AG04450 (cell line): ENCODE measurements at places on chromosomes 13 and 19.
A peak's percentile ranks its signal among the peaks of the same experiment; 100 is the strongest.

GRCh38 chr13:109249780-109250528 is 536.4 kb downstream of the IRS2 start:
- no peak for DNase-seq

GRCh38 chr13:59494560-59494970 is 669.2 kb downstream of the DIAPH3 start:
- peak; percentile 76 for DNase-seq

DNA sequence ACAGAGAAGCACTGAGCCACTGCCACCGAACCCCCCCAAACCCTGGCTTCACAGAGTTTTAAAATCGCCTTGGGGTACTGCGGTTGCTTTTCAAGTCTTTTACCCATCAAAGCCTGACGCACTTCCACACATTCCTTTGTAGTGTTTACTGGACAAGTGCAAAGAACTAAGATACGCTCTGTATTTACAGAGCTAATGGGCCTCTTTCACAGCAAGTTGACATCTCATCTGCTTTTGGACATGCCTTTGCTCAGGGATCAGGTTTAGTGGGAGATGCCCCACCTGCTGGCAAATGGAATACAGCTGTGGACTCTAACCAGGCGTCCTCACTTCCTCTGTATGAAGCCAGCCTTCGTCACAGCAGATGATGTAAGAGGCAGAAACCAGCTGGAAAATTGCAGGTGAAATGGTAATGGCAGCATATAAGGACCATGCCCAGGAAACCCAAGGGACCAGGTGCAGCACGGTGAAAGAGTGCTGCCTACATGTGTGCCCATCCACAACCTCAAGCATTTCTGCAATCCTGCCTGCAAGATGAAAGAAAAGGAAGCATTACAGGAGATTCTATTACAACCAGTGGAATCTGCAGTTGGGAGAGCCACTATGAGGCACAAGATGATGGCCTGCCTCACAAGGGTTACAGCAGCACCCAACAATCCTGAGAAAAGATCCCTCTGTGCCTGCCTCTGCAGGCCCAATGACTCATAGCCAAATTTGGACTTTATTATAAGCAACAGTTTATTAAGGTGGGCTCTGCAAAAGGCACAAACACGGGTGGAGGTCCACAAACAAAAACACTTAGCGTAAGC is 34.7 kb downstream of the BRD4 start:
- peak; percentile 52 for DNase-seq

DNA sequence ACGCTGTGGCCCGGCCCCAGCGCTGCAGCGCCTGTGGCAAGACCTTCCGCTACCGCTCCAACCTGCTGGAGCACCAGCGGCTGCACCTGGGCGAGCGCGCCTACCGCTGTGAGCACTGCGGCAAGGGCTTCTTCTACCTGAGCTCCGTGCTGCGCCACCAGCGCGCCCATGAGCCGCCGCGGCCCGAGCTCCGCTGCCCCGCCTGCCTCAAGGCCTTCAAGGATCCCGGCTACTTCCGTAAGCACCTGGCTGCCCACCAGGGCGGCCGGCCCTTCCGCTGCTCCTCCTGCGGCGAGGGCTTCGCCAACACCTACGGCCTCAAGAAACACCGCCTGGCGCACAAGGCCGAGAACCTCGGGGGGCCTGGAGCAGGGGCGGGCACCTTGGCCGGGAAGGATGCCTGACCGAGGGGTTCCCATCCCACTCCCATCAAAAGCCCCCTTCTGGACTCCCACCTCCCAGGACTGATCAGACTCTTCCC is 7.9 kb downstream of the ZNF784 start:
- DNase-seq: no peak

DNA sequence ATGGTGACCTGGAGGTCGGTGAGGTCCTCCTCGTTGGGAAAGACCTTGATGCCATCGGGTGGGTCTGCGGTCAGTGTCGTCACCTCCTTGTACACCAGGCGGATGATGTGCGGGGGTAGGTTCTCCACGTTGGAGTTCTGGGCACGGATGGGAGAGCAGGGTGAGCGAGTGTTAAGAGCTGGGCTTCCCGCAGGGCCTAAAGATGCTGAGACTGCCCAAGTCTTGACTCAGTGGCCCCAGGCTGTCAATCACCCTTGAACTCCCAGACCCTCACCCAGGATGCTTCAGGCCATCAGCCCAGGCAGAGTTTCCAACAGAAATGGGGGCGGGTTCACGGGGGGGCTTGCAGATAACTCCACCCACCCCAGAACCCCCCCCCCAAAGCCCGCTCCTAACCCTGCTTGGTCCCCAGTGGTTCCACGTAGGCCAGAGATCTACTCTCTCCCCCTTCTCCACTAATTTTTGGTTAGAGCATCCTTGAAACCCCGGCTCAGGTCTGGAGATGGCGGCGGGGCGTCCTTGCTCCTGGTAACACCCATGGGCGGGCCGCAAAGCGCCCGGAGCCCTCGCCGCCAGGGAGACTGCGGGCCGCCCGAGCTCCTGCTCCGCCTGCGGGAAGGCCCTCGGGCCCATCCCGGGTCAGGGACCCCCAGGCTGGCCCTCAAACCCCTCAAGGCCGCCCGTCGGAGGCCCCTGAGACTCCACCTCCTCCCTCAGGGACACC is 600 bp downstream of the UBE2S start:
- no peak for DNase-seq

DNA sequence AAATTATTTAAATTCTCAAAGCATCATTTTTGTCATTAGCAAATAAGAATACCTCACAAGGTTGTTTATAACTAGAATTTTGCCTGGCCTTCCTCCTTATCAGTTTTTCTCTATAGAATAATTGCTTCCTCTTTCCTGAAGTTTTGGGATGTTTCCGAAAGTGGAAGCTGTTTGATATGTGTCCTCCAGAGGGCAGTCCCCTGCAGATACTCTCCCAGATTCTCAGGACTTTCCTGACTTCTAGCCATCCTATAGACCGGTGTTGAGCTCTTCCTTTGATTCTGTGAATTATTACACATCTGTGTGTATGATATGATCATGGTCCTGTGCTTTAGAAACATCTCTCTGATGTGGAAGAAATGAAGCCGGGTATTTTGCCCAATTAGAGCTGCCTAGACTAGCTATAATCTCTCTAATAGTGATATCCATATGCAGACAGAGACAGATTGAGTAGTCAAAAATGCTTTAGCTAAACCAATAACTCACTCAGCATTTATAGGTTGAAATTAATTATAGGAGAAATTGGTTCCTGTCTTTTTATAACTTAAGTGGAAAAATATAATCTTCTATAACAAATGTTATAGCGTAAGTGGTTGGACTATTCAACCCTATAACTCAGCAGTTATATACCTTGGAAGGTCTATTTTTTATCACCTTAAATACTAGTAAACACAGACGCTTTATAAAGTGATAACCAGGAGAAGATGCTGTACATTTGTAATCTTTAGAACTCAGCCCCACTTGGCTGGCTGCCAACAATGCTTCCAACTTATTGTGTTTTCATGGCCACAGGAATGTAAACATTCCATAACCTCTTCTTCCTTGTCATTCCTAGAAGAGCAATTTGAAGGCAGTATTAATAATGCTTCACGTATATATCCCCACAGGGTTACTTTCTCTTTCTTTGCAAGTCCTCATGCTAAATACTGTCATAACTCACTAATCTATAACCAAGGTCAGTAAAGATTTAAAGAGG is 201.0 kb upstream of the RXFP2 start:
- no peak for DNase-seq

DNA sequence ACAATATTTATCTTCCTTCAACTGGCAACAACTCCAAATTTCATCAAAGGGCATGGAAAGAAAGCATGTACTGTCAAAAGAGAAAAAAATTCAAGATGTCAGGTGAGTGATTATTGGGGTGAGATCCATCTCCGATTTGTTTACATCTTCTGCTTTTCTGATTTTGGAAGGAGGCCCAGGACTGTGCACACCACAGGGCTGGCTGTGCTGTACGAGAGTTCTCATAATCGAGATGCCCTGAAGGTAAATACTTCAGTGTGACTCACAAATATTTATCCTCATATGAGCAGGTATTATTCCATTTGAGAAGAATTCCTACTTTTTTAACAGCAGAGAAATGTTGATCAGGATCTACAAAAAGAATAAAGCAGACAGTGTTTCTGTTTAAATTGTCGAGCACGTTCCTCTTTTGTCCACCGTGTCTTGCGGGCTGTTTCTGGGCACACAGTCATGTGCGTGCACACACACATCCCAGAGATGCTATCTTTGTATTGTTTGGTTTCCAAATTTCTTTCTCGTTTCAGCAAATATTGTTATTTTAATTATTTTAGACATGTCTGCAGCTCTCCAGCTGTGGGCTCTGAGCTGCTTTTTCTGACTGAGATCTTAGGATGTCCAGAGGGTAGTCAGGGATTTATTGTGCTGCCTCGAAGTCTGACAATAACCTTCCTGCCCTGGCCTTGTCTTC is 103.8 kb downstream of the KL start:
- no peak for DNase-seq

- no peak for DNase-seq
These were observed 452.7 kb downstream of the TSHZ3 start for GRCh38 chr19:30896554-30896953.

DNA sequence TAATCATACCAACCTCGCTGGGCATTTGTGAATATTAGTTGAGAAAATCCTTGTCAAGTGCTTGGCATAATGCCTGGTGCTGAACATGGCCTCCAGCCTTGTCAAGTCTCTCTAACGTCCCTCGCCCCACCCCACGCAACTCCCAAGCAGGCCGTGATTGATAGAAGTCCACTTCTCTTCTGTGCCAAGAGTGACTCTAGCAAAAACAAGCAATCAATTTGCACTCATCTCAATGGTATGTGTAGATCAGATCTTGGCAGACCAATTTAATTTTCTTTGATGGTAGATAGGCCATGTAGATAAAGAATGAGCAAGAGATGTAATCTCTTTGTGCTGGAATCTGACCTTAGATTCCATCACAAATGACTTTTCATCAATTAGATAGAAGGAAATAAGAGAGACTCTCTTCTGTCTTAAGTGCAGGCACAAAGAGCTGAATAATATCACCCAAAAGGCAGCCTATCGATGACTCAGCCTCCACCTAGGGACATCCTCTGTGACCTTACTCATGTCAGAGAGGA is 31.0 kb upstream of the KATNAL1 start:
- no peak for DNase-seq

- no peak for DNase-seq
These were observed at the start of gene NACC1 for GRCh38 chr19:13117772-13118423. Gene NACC1, plus strand, starts transcription at chr19:13118264. Its CDS starts 16,944 bp downstream, at chr19:13135208.

DNA sequence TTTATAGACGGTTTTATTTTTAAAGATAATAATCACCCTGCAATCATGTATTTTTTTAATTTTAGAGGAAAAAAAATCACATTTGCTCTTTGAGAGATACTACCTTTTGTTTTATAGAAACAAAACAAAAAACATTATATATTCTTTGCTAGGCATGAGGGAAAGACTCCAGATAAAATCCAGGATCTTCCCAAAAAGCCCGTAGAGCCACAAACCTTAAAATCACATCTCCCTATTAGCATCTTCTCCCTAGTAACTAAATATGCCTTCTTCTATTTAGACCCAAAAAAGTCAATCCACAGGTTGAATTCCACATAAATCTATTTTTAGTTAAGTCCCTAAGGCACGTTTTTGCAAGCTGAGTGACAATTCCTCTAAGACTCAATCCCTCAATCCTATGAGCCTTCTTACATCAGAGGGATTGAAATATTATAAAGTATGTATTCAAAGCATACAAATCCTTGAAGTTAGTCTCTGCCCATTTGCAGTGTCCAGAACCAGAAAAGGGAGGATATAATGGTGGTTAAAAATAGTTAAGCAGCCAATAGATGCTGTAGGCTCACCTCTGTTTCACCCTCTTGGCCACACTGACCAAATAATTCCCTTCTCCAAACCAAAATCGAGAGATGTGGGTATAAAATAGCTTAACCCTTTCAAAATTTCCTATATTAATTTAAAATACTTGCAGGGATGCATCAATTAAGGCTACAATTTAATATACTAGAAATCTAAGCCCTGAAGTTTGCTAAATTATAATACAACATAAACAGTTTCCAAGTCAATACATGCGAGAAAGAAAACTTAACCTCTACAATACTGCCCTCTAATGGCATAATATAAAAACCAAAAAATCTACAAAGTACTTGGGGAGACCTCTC is 64.0 kb downstream of the SERP2 start:
- DNase-seq: no peak

DNA sequence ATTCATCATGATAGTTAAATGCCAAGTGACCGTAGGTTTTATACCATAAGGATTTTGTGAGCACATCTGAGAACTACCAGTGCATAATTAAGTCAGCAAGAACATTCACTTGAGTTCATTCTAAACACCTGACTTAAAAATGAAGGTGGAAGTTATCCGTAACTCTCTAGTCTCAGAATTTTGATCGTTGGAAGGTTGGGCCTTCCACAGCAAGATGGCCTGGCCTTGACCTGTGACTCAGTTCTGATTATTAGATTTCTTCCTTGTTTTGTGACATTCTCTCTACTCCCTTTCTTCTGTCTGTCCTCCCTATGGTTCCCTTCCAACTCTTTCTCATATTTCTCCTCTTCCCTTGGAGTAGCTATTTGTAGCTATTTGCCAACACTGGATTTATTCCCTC is 20.0 kb upstream of the WDFY2 start:
- no peak for DNase-seq
